ENCODE measurements at places on chromosomes 2 and 18.

DNA sequence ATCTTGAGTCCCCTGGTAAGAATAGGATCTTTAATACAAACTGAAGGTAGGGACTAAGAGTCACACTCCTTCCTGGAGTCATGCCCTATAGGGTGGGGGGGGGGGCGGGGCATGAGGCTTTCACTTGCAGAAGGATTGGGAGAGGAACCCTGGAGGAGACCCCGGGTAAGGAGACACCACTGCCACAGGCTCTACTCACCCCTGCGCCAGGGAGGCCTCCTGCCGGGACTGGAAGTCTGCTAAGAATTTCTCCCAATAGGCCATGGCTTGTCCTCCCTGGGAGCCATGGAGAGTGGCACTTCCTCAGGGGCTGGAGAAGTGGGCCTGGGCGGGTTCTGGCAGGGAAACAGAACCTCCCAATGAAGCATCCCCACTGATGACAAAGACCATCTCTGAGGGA, 645.3 kb upstream of the RAB6C start:
- DNase-seq: no peak

DNA sequence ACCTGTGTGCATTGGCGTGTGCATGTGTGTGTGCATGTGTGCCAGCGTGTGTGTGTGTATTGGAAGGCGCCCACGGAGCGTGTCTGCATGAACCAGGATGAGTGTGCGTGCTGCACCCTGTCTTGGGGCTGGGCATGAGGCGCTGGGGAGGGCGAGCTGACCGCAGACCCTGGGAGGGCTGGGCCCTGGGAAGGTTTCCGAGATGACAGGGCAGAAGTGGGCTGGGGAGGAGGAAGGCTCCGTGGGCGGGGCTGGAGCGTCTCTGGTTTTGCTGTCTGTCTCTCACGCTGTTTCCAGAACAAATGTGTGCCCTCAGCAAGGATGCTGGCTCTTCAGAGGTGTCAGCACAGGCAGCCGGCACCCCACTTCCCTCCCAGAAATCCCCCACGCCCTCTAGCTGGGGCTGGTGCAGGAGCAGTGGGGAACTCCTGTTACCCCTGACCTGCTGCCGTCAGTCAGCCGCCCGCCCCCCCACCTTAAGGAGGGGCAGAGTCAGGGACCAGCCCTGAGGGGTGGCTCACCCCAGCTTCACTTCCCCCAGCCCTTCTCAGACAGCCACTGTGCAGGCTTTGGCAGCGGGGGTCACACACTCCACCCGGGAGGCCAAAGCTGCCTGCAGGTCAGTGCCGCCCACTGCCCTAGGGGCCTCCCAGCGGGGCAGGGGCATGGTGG, at the start of gene GPR35:
GPR35 (plus strand) TSS at position 531 of the 672 bp plus-strand sequence. CDS start 4,473 bp downstream, outside the sequence.
- DNase-seq: peak; percentile 77

DNA sequence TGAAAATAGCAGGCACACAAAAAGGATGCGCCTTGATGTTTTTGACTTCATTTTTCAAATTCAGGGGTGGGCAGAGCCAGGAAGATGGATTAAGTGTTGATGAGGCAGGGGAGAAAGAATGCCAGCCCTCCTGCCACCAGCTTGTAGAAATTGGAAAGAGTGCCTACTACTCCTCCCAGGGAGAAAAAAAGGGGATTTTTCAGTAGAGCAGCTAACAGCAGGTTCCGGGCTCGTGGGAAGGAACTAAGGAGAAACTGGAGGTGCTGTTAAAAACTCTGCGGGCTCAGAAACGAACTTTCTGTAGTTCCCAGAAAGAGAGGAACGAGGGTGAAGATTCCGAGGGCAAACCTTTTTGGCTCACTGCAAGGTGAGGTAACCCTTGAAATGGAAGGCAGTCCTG, 100.1 kb upstream of the MCFD2 start:
- DNase-seq: no peak

DNA sequence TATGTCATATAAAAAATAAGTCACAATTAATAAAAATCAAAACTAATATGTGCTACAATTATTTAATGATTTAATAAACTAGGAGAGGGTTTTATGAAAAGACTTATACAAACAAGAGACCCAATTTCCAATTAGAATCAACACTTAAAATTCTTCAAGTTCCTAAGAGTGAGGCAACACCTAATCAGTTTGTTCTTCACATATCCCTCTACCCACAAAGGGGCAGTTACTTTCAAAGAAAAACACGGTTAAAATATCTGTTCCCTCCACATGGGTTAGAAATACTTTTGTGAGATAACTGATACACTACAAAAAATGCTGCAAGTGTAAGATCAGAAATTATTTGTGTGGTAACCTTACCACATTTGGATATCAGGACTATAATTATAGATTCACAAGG, 357.0 kb downstream of the ERBB4 start:
- no peak for DNase-seq

GRCh38 chr2:217293607-217294006, 433.7 kb upstream of the TNP1 start:
- no peak for DNase-seq

DNA sequence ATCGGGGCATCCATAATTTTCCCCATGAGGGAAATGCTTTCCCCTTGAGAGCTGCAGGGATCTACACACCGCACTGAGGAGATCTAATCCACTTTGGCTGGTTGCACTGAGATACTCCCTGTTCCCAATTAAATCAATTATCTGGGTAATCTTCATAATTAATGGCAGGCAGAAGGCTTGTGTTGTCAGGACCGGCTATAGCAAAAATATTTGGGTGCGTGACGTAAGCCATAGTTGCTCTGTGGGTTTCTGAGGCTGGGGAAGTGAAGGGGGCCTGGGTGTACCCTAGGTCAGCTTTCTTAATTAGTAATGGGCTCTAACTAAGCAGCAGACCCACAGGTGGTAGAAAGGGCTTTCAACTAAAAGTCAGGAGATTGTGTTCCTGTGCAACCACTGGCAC, 62.8 kb upstream of the UPP2 start:
- no peak for DNase-seq

- DNase-seq: no peak
Observed at GRCh38 chr2:28648671-28649395, 102.8 kb upstream of the PPP1CB start.

- no peak for DNase-seq
Observed at GRCh38 chr18:13616525-13617035, 109.8 kb downstream of the FAM210A start.

- peak; percentile 85 for DNase-seq
Observed at GRCh38 chr18:48541026-48541746, 2.4 kb downstream of the CTIF start.

- peak; percentile 45 for DNase-seq
Observed at GRCh38 chr2:152762202-152762601, 43.8 kb downstream of the ARL6IP6 start.

DNA sequence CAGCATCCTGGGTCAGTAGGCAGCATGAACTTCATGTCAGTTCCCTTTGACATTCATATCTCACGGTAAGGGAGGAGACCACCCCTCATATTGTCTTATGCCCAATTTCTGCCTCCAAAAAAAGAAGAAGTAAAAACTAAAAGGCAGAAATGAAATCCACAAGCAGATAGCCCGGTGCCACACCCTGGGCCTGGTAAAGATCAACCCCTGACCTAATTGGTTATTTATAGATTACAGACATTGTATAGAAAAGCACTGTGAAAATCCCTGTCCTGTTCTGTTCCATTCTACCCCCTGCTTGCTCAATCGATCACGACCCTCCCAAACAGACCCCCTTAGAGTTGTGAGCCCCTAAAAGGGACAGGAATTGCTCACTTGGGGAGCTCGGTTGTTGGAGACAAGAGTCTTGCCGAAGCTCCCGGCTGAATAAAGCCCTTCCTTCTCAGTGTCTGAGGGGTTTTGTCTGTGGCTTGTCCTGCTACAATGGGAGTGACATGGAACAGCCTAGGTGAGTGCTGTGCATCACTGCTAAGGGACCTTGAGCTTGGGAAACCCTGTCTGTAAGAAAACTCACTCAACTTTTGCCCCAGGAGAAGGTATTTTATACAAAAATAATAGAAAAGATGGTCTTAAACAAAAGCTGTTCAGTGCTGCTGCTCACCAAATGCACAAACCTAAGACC, 11.1 kb downstream of the NDUFV2 start:
- no peak for DNase-seq

DNA sequence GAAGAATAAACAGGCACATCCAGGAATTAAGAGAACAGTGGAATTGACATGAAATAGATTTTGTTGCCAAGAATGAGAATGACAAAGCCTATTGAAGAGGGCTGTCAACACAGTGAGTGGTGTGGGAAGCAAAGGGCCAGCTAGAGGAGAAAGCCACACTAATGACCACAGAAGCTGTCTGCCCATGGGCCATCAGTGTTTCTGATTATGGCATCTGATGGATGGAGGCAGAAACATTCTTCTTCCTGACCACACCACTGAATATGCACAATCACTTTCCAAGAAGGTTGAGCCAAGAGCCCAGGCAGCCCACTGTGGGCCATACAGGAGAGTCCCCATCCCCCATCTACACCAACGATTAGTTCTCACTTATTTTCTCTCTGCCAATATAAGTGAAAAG, 146.0 kb upstream of the SH3BP4 start:
- no peak for DNase-seq

DNA sequence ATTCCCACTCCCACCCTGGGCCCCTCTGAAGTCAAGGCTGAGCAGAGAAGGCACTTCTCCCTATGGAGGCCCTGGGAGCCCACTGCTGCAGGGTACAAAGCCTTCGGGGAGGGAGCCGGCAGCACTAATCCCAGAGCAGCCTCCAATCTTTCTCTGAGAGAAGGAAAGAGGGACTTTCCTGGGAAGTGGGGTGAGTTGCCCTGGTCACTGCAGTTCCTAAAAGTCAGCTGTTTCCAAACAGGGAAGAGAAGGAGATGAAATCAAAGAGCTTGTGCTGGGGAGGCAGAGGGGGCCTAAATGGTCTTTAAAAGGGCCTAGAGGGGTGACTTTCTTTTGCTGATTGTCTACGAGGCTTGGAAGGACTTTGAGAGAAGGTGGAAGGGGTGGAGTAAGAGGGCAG, 264.7 kb downstream of the TNS1 start:
- no peak for DNase-seq

- peak; percentile 69 for DNase-seq
Observed at GRCh38 chr2:227817850-227818674, 4.4 kb downstream of the CCL20 start.

GRCh38 chr18:79547413-79548076, 132.1 kb upstream of the CTDP1 start:
- DNase-seq: peak; percentile 66

- DNase-seq: no peak
Observed at GRCh38 chr2:141103216-141103615, 1027.6 kb downstream of the LRP1B start.

DNA sequence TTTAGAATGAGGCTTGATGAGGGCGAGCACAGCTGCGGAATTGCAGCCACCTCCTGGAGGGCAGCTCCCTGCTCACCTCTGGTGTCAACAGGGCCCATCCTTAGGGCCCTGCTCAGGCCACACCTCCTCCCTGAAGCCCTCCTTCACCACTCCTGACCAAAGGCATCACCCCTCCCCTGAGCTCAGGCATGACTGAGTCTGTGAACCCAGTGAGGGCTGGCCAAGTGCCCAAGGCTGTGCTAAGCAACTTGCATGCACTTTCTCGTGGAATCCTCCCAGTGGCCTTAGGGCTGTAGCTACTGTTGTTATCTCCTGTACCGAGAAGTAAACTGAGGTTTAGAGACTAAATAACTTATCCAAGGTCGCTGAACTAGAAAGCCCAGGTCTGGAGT, 101.7 kb downstream of the KLHL29 start:
- peak; percentile 88 for DNase-seq

DNA sequence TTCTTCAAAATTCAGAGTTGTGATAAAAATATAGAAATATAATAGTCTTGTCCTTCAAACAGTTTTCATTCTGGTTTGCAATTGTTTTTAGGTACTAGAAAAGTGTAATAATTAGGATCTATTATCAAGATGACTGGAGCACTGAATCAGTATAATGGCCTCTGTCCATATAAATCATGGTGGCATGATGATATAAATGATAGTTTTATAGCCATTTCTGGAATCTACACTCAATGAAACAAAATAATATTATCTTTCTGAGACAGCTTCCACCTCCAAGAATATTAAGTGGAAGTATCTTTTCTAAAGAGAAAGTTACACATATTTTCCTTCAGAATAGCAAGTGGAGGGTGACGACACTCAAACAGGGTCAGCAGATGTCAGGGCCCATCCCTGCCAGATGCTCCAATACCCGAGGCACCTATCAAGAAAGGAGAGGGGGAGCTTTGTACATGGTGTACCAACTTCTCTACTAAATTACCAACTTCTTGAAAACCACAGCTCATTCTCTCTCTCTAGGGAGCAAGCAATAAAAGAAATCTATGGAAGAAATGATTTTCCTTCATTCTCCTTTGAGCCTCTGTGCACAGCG, 882.7 kb upstream of the CHAC2 start:
- DNase-seq: no peak

GRCh38 chr2:173657996-173658717, 303.5 kb downstream of the CDCA7 start:
- DNase-seq: no peak

DNA sequence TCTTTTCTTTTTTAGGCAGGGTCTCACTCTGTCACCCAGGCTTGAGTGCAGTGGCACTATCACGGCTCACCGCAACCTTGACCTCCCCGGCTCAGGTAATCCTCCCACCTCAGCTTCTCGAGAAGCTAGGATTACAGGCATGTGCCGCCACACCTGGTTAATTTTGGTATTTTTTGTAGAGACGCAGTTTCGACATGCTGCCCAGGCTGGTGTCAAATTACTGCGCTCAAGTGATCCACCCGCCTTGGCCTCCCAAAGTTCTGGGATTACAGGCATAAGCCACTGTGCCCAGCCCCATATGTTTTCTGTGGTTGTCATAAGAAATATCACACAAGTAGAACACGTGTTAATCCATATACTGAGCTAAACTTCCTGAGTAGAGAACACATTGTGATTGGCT, 14.6 kb downstream of the ENOSF1 start:
- DNase-seq: no peak

DNA sequence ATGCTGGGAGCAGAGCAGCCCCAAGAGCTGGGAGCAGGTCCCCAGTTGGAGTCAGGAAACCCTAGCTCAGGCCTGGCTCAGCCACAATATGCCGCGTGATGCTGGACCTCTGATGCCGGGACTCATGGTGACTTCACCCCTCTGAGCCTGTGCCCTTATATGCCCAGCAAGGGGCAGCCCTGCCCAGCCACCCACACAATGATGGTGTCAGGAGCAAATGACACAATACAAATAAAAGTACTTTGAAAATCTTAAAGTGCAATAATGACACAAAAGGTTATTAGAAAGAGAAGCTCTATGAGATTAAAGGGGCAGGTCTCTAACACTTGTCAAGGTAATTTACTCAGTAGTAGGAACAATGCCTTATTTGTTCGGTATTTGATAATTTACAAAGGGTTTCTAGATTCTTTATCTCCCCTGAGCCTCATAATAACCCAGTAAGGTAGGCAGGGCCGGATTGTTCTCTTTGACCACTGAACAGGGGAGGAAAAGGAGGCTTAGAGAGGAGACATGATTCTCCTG, 18.3 kb upstream of the KIF3C start:
- DNase-seq: no peak
